NCI-H2029 treated with DMSO at 0.1 percent for 48 hours (cell line): ENCODE measurements at places on chromosomes 6 and 20.

GRCh38 chr20:16904751-16905150 is 156.6 kb downstream of the OTOR start:
- no peak for DNase-seq

DNA sequence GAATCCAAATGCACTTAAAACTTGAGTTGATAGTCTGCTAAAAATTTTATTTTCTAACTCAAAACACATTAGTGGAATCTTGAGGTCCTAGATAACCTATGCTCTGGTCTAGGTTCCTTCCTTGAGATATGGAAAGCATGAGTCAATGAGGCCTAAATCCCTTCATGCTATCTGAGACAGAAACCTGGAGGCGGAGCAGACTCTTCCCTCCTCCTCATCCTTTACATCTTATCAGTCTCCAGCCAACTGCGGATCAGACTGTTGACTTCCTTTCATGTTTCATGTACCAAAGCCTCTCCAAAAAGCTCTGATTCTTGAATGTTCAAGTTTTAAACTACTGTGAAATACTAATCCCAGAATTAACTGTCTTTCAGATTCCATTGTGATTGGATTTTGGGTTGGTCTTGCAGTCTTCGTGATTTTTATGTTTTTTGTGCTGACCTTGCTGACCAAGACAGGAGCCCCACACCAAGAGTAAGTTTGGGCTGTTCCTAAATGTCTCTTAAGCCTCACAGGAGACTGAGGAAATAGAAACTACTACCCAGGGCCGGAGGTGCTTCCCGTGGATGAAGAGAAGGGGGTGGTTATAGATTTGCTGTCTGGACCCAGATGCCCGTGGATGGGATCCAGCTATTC is 29.1 kb downstream of the MRAP2 start:
- no peak for DNase-seq

GRCh38 chr6:159080217-159080976 is 35.6 kb upstream of the TAGAP start:
- no peak for DNase-seq

GRCh38 chr20:57391439-57392301 is 474 bp downstream of the RBM38 start:
- DNase-seq, result no peak

GRCh38 chr6:158816803-158817727 is 2.1 kb downstream of the EZR start:
- DNase-seq, result peak; percentile 54

- peak; percentile 65 for DNase-seq
Measured at GRCh38 chr6:33314515-33314942, 651 bp upstream of the TAPBP start.

GRCh38 chr20:18390201-18390600 is 76.6 kb downstream of the DZANK1 start:
- no peak for DNase-seq

GRCh38 chr20:47524015-47524784 is 22.5 kb downstream of the NCOA3 start:
- no peak for DNase-seq

GRCh38 chr20:41422953-41423352 is 56.3 kb upstream of the EMILIN3 start:
- DNase-seq, result no peak

- no peak for DNase-seq
Measured at GRCh38 chr20:11721411-11721810, 196.3 kb upstream of the BTBD3 start.

DNA sequence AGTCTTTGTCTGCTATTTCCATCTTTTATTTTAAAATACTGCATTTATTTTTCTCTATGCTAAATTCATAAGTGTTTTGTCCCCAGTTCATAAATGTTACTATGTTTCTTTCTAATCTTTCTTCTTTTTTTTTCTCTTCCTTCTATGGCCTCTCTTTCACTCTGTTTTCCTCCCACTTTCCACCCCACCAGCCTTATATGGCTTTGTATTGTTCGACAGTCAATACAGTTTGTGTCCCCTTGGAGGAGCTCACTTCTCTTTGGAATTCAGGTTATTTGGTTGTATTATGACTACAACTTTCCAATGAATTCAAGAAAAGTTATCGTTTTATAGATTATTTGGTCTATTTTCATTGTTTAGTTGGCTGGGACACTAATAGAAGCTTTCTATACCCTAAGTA is 393.5 kb downstream of the NKAIN2 start:
- DNase-seq, result no peak

DNA sequence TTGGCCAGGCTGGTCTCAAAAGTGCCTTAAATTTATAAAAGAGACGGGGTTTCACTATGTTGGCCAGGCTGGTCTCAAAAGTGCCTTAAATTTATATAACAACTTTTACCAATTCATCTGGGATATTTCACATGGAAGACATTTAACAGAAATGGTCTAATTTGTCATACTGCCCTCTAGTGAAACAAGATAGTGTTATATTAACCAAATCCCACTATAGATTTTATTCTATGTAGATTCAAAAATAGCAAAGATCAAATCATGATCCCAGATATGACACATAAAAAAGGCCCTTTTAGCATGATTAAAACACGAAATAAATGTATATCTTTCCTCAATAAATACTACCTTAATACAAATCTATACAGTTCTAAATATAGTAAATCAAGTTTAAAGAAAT is 102.8 kb upstream of the TFAP2D start:
- no peak for DNase-seq
